ENCODE measurements at places on chromosomes 6 and 20. TPM values are rescaled to one million over a fixed set of nuclear protein-coding genes. Genes with fewer than 3 reads are reported as not detected.

DNA sequence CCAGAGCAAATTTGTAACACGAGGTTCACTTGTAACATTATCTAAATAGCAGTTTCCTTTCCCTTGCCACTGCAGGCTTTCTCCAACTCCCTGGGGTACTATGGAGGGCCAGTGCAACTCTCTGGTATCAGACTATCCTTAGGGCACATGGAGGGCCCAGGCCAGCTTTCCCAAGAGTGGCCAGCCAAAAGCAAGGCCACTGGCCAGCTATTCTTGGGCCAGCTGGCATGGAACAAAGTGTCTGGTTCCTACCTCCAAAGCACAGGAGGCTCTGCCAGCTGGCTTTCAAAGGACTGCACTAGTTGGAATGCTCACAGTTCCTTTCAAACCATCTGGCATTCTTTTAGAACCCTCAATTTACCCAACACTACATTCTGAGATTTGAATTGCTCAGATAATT lies 8.7 kb downstream of the RNF24 start:
- DNase-seq, result no peak

- no peak for DNase-seq
These were observed 97.2 kb downstream of the KIF16B start for GRCh38 chr20:16476032-16476431.

BPIFB2 gene
- not detected for total RNA-seq

DNA sequence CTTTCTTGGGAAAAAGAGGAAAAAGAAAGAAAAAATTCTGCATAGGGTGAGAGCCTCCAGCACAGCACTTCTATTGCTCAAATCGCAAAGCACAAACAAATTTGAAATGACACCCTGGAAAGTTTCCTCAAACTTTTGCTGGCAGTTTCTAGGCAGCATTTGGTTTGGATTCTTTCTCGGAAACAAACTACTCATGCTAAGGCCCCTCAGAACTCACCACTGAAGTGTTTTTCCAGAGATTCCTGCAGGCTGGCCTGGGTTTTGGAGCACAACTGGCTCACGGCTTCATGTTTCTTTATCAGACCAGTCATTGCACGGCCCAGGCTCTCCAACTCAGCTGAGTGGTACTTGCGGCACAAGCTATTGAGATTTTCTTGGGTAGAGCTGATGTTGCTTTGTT lies 237.8 kb downstream of the SYNE1 start:
- DNase-seq, result no peak

GRCh38 chr6:119264854-119265397 lies 84.6 kb downstream of the MAN1A1 start:
- no peak for DNase-seq

DNA sequence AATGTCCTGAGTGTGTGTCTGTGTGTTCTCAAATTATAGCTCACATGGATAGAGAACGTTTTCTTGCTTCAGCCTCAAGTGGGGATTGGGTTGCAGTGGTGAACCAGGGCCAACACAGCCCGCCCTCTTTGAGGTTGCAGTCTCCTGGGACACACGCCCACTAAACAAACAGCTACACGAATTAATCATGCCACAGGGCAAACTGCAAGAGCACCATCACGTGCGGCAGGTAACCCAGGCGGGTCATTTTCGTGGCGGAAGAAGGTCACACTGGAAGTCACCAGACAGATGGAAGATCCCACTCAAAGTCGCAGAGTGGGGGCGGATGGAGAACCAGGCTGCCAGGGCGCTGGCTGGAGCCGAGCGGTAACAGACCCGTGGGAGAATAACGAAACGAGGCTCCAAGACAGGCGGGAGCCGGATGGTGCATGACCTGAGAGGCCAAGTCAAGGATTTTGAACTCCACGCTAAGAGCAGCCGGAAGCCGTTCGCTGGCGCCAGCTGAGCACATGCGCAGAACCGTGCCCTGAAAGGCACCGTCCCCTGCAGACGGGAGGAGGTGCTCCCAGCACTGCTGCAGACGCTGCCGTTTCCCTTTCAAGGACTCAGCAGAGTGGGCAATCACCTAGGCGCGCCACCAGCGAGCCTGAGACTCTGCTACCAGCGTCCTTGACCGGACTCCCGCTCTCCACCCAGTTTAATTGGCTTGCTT lies 10.7 kb downstream of the DLL1 start:
- DNase-seq, result peak; percentile 52

HDGFL1 gene
- total RNA-seq, result not detected

DNA sequence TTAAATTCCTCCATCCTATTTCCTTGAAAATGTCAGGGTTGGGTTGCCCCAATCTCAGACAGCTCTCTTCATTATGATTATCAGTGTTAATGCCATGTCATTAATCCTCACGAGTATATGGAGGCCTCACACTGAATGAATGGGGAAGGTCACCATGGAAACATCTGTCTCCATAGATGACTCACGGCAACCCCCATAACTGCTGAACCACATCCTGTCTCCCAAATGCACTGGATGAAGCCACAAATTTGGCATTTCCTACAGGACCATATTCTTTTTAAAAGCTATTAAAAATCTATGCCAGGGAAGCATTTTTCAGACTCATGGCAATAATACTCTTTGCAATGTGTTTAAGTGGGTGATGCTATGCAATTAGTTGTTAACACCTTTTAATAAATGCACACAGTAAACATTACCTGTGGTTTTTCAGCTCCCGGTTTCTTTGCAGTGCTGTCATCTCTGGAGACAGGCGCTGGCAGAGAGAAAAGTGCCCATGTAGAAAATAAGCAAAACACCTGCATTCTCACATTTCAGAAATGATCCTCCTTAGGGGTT lies 80.1 kb upstream of the PTPRK start:
- no peak for DNase-seq

- DNase-seq, result no peak
These were observed 112.2 kb downstream of the SULF2 start for GRCh38 chr20:47672886-47673670.

GRCh38 chr6:44226368-44227147 lies 3.2 kb downstream of the SLC29A1 start:
- no peak for DNase-seq

- DNase-seq, result no peak
These were observed 56.5 kb downstream of the PLEKHG1 start for GRCh38 chr6:150656156-150656555.

GRCh38 chr20:25308083-25308491 lies 60.2 kb downstream of the PYGB start:
- DNase-seq, result no peak

Measured in activated T-cell treated with anti-CD3 and anti-CD28 coated beads, Interleukin-2, amount 50 U/mL, for 72 hours (primary cell).